NCI-H446 treated with DMSO at 0.1 percent for 48 hours (cell line): ENCODE measurements at places on chromosomes 7 and 10.

GRCh38 chr10:131833446-131834080, 67.2 kb upstream of the PPP2R2D start:
- no peak for DNase-seq

- no peak for DNase-seq
Measured at GRCh38 chr7:154986200-154986945, 16.6 kb downstream of the PAXIP1 start.

- DNase-seq: peak; percentile 56
Measured at GRCh38 chr10:14056610-14057332, 274.0 kb downstream of the FRMD4A start.

DNA sequence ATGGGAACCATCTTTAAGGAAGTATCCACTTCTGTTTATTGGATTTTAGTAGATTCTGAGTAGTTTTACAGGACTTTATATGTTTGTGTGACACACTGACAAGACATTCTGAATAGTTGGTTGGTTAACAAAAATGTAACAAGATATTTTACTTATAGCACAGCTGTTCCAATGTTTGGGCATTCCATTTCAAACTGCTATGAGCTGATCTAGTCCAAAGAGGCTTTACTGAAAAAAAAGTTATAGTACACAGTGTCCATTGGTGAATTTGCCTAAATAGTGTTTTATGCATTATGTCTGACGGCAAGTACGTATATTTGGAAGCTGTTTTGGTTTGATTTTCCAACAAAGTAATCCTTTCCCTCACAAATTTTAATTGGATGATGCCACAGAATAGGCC, 99.1 kb downstream of the SAMD9 start:
- no peak for DNase-seq

DNA sequence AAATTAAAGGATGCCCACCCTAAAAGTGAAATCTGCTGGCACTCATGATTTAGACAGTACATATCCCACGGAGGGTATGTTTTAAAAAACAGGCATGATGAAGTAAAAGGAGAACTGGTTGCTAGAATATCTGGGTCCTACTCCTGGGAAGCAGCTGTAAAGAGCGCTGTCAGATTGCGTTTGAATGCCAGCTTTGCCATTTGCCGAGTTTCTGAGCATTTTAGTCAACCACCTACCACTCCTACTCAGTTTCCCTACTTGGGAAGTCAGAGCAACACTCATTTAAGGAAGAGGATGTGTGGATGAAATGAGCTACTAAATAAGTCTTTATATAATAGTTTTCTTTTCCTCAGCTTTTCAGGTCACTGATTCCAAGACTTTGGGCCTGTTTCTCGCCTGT, 1.1 kb upstream of the UMAD1 start:
- DNase-seq: no peak

DNA sequence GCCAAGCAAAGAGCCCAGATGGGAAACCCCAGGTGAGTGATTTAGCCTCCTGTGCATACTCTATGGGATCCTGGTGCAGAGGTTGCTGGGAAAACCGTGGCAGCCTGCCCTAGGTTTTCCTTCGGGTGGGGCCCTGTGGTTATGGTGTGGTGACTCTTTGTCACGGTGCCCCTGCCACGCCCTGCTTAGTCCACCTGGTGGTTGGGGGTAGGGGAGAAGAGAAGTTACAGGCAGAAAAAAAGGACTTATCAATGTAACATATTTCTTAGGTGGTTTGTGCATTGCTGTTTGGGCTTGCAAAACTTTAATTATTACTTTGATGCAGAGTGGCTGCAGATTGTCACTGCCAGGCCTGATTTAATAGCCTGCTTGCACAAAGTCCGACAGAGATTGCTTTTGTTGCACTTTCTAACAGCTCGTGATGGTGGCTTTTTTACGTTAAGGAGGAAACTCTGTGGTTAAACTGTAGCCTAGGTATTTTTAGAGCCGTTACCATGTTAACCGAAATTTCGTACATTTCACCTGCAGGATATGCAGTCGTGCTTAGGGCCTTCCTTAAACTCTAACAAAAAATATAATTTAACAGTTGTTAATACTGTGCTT, 197.4 kb downstream of the RNLS start:
- no peak for DNase-seq

DNA sequence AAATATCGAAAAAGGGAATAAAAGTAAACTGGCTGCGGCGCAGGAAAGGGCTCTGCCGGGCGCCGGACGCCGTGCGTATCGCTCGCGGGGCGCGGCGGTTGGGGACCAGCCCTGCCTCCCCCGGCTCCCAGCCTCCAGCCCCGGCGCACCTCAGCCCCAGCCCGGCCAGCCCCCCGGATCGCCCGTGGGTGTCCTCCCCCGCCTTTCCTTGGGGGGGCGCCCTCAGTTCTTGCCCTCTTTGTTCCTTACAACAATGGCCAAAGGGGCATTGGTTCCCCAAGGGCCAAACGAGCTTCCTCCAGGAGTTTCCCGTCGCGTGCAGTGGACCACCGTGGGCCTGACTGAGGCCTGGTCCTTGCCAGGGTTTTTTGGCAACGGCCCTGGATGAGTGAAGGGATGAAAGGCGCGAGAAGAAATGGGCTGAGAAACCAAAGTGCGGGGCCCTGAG, 1.2 kb downstream of the MACROH2A2 start:
- no peak for DNase-seq

DNA sequence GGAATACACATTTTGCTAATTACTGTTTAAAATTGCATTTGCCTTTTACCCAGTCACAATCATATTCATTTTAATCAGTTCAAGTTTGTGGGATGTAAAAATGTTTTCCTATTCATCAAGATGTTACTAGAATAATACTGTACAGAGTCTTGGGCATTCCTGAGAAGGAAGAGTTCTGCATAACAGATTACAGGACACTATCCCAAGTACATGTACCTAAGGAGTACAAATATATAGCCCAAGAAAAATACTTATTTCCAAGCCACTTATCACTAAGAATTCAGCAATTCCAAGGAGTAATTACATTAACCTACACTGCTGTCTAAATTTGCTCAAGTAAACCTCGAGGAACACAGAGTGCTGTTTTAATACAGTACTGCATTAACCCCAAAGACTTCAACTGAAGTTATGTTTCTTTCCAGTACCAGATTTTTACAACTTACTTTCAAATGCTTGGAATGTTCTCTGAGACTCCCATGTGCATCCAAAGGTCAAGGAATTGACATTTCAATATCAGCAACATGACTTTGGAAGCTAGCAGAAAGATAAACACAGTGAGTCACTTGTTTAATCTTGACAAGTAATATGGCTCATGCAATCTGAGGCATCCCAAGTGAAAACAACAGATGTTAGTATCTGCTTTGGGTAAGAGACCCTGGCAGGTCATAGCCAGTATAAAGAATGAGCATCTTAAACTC, 125.4 kb upstream of the BET1 start:
- no peak for DNase-seq

- no peak for DNase-seq
Measured at GRCh38 chr7:1564603-1565022, 5.2 kb downstream of the PSMG3 start.

GRCh38 chr10:1147810-1148209, 91.6 kb downstream of the WDR37 start:
- no peak for DNase-seq

- no peak for DNase-seq
Measured at GRCh38 chr7:21318916-21319270, 109.0 kb upstream of the SP4 start.

GRCh38 chr7:69708857-69709256, 110.6 kb downstream of the AUTS2 start:
- peak; percentile 5 for DNase-seq

DNA sequence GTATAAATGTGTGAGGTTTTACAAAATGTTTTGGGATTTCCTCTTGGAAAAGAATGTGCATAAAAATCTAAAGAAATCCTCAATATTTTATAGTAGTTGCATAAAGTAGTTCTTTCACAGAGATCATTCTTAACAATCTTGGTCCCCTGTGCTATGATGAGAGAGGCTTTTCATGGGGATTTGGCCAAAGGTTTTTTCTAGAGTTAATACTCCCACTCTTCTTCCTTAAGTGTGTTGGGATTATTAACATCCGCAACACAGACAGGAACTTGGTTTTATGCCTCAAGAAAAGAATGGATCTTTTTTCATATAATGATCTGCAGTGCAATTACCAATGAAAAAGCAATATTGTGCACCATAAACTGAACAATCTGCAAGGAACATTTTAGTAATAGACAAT, 71.5 kb downstream of the AGMO start:
- DNase-seq: no peak

DNA sequence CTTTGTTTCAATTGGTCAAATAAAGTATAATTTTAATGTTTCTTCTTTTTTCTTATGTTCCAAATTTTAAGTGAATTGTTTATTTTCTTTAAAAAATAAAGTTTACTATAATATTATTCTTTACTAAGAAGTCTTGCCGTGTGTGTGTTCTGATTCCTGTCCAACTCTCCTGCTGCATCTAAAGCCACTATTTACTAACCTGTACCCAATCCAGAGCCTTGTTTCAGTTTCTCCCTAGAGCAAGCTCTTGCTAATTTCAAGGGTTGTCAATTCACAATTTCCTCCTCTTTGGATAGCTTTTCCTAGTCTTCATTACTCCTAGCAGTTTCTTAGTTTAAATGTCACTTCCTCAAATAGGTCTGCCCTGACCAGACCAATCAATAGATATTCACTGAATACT, 314.9 kb upstream of the SEMA3A start:
- DNase-seq: no peak

DNA sequence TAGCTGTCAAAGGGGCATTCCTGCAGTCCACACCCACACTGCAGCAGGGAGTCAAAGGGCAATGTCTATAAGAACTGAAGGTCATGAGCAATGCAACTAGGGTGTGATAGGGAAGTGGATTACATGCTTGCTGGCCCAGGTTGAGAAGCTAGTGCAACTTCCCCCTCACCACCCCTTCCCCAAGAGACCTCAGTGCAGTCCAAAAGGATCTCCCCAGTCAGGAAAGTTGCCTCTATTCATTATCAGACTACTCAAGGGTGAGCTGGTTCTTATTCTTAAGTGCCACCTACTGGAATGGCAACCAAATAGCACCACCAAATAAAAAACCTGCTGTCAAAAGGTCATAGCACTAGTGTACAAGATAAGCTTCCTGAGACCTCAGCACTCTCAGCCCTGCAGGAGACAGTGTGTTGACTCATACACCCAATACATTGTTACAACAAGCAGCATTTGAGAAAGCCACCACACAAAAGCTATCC, 28.2 kb downstream of the MTERF1 start:
- DNase-seq: no peak

DNA sequence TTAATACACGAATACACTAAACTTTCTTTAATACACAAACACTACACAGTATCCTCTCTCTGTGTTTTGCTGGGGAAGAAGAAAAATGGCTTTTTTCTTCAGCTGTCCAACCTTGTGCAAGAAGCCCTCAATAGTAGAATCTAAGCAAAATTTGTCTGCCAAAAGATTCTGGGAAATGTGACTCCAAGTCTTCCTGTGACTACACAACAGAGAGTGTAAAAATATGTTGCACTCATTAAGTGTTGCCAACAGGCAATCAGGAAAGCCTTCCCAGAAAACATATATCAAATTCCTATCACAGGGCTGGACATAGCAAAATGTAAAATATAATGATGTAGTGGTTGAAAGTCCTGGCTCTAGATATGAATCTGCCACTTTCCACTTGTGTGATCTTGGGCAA, 825.1 kb upstream of the ZWINT start:
- DNase-seq: no peak

- no peak for DNase-seq
Measured at GRCh38 chr7:70303309-70303708, 705.0 kb downstream of the AUTS2 start.

DNA sequence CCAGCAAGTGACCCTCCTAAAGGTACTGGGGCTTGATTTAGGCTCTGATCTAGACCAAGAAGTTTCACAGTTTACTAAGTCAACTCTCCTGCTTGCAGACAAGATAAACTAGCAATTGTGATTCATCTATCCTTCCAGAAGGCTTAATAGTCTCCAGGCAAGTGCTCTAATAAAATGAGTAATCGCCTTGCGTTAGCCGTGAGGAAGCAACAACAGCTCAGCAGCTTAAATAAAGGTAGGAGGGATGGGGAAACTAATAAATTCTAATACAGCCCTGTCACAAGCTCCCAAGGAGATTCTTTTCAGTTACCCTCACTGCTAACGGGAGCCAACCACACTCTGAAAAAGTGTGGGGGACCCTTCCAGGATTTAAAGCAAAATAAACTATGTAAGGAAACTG, 48.4 kb downstream of the FRMD4A start:
- DNase-seq: no peak

DNA sequence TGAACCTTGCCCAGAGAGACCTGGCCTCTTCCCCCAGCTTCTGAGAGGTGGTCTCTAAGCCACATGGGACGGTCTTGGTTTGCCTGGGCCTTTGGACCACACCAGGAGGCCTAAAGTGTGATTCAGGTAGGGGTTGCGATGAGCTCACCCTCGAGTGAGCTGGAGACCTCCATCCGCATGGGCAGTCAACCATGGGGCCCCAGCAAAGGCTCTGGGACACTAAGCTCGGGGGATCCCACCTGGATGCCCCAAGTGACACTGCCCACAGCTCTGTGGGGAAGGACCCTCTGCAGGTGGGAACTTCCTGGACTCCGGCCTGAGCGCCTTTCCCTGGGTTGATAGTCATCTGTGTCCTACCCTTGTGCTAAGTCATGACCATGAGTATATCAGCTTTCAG, 57.1 kb upstream of the FAM20C start:
- DNase-seq: no peak

GRCh38 chr10:70685455-70685911, 13.2 kb downstream of the ADAMTS14 start:
- no peak for DNase-seq

- DNase-seq: no peak
Measured at GRCh38 chr7:135189221-135189662, 18.7 kb upstream of the CYREN start.

GRCh38 chr7:81769891-81770727, at the start of gene HGF:
TSS of gene HGF (minus strand) at chr7:81770047. CDS start at chr7:81769971, 76 bp downstream.
- peak; percentile 77 for DNase-seq

- no peak for DNase-seq
Measured at GRCh38 chr7:66013938-66014337, 31.9 kb upstream of the GUSB start.

DNA sequence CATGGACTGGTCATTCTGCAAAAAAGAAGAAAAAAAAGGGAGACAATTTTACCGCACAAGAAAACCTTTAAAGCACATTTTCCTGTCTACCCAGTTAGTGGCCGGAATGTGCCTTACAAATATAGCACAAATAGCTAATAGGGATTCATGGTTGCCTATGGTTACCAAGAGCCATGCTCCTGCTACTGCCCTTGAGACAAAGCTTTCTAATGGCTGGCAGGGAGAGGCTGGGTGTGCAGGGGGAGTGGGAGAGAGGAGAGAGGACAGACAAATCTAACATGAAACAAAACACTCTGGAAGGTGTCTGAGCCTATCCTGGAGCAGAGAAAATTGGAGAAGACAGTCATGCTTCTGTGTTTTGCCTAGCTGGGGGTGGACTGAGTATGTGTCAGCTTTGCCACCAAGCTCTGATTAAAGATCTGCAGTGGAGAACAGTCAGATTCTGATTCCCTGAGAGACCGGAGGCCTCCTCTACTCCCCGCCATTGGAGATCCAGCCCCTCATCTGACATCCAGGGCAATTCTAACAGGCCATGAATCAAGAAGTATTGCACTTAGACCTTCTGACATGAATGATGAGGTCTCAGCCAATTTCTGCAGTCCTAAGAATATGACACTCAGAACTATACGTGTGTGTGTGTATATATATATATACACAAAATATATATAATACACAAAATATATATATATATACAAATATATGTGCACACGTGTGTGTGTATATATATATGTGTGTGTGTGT, 80.2 kb downstream of the PRTFDC1 start:
- DNase-seq: no peak

- DNase-seq: no peak
Measured at GRCh38 chr7:158495786-158496185, 91.8 kb downstream of the PTPRN2 start.

GRCh38 chr10:27391325-27391724, 112.8 kb upstream of the RAB18 start:
- DNase-seq: no peak
